ENCODE measurements at places on chromosomes 5 and 9. TPM values are rescaled to one million over a fixed set of nuclear protein-coding genes. Genes with fewer than 3 reads are reported as not detected.

ANKRD31 gene
- 0.31 TPM for polyA plus RNA-seq

CATSPER3 gene
- polyA plus RNA-seq, result 0.71 TPM

ANKRD18A gene
- 0.16 TPM for polyA plus RNA-seq

HAND1 gene
- 1.3 TPM for polyA plus RNA-seq

GPR150 gene
- polyA plus RNA-seq, result 0.03 TPM

SLCO6A1 gene
- polyA plus RNA-seq, result 0.56 TPM

SLF1 gene
- 2.8 TPM for polyA plus RNA-seq

PCDHB8 gene
- polyA plus RNA-seq, result 0.03 TPM

CHMP5 gene
- 49.5 TPM for polyA plus RNA-seq

PNPLA7 gene
- polyA plus RNA-seq, result 0.70 TPM

GRK6 gene
- polyA plus RNA-seq, result 3.5 TPM

ZNF608 gene
- 30.3 TPM for polyA plus RNA-seq

TLR4 gene
- polyA plus RNA-seq, result 17.6 TPM

CER1 gene
- not detected for polyA plus RNA-seq

ISL1 gene
- polyA plus RNA-seq, result 0.30 TPM

PCDHGA7 gene
- 0.59 TPM for polyA plus RNA-seq

BHMT2 gene
- 15.9 TPM for polyA plus RNA-seq

ENG gene
- polyA plus RNA-seq, result 43.2 TPM

PCDHB3 gene
- 1.4 TPM for polyA plus RNA-seq

SCGB3A1 gene
- 10.4 TPM for polyA plus RNA-seq

GPRIN1 gene
- 0.81 TPM for polyA plus RNA-seq

AGXT2 gene
- polyA plus RNA-seq, result 0.11 TPM

SLC12A2 gene
- 7.4 TPM for polyA plus RNA-seq

HDHD3 gene
- 300 TPM for polyA plus RNA-seq

CSF2 gene
- not detected for polyA plus RNA-seq

FRRS1L gene
- 10.9 TPM for polyA plus RNA-seq

DNAJA1 gene
- polyA plus RNA-seq, result 57.8 TPM

PCA3 gene
- polyA plus RNA-seq, result not detected

SLC22A4 gene
- polyA plus RNA-seq, result 4.0 TPM

SPINK4 gene
- polyA plus RNA-seq, result not detected

PCDHA9 gene
- not detected for polyA plus RNA-seq

ANKRD20A1 gene
- 0.09 TPM for polyA plus RNA-seq

SHB gene
- 6.8 TPM for polyA plus RNA-seq

TAF11L10 gene
- polyA plus RNA-seq, result not detected

ARHGEF39 gene
- polyA plus RNA-seq, result 4.0 TPM

HRH2 gene
- 1.8 TPM for polyA plus RNA-seq

NHP2 gene
- polyA plus RNA-seq, result 65.2 TPM

MARVELD2 gene
- 0.17 TPM for polyA plus RNA-seq

ABITRAM gene
- polyA plus RNA-seq, result 17.1 TPM

GDA gene
- polyA plus RNA-seq, result 0.57 TPM

FOXD4L4 gene
- not detected for polyA plus RNA-seq

ORM2 gene
- polyA plus RNA-seq, result 1.3 TPM

ZFYVE16 gene
- 17.3 TPM for polyA plus RNA-seq

C9orf152 gene
- not detected for polyA plus RNA-seq

OTULIN gene
- polyA plus RNA-seq, result 6.4 TPM

ADAMTSL2 gene
- polyA plus RNA-seq, result 35.3 TPM

ROPN1L gene
- 0.56 TPM for polyA plus RNA-seq

GOLM1 gene
- 113 TPM for polyA plus RNA-seq
